CD4-positive, alpha-beta T cell treated with Interleukin-4 for 1 hour (primary cell): ENCODE measurements at places on chromosomes 11 and 22.

DNA sequence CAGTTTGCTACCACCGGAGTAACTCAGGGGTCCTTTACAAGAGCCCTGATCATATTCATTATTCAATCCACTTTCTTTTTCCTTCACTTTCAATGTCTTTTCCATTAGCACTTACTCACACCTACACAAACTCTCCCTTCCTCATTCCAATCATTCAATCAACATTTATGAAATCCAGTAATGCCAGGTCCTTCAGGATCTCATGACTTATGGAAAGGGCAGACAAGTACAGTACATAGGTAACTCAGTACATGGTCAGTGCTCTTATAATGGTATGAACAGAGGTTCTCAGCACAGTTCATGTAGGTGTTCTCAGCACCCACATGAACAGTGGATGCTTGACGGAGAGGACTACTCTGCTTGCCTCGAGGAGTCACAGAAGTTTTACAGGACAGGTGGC is 106.6 kb downstream of the USP35 start:
- no peak for DNase-seq

GRCh38 chr11:134556186-134556585 is 144.1 kb upstream of the B3GAT1 start:
- no peak for DNase-seq

DNA sequence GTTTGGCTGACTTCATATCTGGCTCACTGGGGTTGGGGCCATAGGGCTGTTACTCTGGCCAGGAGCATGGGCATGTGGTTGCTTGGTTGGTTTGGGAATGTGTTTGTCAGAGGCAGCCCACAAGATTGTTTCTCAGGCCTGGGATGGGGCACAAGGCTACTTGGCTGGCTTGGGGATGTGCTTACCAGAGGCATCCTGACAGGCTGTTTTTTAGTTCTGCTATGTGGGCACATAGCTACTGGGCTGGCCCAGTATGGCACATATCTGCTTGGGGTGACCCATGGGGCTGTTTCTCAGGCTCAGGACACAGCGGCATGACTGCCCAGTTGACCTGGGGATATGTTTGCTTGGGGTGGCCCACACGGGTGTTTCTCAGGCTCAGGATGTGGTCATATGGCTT is 94.6 kb upstream of the PGR start:
- no peak for DNase-seq

DNA sequence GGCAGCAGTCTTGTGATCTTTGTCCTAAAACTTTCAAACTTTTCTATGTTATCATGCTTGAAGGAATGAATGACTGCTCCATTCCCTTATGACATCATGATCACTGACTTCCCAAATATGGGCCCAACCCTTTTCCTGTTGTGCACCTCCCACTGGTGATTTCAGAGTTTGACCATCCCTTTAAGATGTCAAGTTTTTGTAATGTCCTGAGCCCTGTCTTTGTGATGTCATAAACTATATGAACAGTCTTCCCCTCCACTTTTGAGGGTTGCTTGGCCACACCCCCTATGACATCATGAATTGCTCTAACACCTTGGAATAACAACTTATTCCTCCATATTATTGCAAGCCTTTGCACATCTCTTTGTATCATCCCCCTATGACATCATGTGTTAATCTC is 16.5 kb upstream of the NUCB2 start:
- DNase-seq: no peak

GRCh38 chr11:62556108-62556874 is 9.7 kb upstream of the AHNAK start:
- peak; percentile 89 for DNase-seq

GRCh38 chr11:69359735-69360480 is 66.0 kb downstream of the MYEOV start:
- no peak for DNase-seq

GRCh38 chr11:117328375-117329010 is 839 bp downstream of the CEP164 start:
- DNase-seq: no peak
